ENCODE measurements at places on chromosomes 2 and 18.

- ATAC-seq, result no peak
These were observed 9.1 kb downstream of the LOXL3 start for GRCh38 chr2:74544634-74545033.

GRCh38 chr2:179252423-179252822, 12.2 kb downstream of the SESTD1 start:
- ATAC-seq, result no peak

DNA sequence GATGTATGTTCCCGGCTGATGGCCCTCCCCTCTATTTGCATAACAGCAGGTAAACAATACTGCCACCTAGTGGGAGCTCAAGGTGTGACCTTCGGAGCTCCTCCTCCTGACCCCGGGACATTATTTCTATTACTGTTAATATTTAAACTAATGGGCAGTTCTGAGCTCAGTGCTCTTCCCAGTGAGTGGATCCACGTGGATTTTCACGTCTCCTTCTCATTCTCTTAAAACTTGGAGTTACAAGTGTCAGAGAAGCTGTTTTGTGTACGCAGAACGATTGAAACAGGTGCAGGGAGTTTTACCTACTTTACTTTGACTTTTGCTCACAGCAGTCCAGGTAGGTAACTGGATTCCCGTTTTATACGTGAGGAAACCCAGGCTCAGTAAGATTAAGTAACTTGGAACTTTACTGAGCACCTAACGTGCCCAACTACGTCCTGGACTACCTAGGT, 127.3 kb downstream of the PRKCE start:
- peak; percentile 67 for ATAC-seq

DNA sequence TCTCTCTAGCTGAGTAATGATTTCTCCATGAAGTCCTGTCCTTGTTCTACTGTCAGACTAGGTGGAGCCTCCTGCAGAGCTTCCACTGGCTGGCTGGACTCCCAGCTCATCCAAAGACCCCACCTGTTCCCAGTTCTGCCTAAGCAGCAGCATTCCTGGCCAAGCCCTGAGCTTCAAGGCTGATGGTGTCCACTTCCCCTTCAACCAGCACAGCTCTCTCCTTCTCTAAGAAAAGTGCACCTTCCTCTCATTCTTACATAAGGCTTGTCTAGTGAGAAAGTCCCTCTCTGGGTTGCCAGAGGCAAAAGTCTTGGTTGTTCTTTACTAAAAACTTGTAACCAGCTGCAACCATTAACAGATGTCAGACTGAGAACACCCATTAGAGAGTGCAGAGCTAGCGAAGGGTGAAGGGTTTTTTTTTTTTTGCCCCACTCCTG, 58.9 kb downstream of the CXCR4 start:
- no peak for ATAC-seq

GRCh38 chr2:172877826-172878225, 142.2 kb downstream of the RAPGEF4 start:
- ATAC-seq, result no peak

DNA sequence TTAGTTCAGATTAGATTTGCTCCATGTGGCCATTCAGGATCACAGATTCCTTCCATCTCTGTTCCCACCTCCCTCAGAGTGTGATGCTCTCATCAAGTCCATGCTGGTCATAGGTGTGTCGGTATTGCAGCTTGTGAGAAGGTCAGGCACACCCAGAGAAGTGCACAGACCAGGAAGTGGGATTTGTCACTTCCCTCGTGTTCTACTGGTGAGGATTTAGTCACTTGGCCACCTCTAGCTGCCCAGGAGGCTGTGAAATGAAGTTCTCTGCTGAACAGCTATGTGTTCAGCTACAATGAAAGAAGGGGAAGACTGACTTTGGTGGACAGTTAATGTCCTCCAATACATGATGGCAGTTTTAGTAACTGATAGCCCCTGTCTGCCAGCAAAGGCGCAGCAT, 3.5 kb upstream of the LANCL1 start:
- ATAC-seq, result no peak

DNA sequence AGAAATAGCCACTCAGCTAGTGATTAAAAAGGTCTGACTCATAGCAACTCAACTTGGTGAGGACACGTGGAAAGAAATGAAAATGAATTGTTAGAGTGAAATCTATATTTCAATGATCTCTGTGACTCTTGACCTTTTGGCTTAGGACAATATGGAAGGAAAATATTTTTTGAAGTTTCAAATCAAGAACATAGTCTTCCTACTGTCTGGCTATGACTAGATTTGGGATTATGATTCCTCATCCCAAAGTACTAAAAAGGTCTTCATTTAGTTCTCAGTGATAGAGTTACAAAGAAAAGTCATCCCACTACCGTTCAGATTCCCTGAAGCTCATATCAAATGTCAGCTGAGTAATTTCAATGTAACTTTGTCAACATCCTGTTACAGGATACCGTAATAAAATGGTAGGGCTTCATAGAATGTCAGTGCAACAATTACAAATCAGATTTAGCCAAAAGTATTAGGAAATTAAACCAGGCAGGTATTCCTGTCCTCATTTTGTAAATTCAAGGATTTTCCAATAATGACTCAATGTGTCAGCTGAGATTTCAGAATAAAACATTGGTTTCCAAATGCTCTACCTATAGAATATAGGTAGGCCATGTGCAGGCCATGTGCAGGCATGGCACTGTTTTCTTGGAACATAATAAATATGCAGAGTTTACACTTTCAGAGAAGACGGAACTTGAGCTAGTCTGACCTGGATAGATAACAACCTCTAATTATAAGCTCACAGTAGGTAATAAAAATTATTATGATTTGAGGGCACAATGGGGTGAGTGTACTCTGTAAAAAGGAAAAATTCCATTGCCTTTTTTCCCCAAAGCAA, 36.0 kb downstream of the ANKRD29 start:
- ATAC-seq, result no peak

DNA sequence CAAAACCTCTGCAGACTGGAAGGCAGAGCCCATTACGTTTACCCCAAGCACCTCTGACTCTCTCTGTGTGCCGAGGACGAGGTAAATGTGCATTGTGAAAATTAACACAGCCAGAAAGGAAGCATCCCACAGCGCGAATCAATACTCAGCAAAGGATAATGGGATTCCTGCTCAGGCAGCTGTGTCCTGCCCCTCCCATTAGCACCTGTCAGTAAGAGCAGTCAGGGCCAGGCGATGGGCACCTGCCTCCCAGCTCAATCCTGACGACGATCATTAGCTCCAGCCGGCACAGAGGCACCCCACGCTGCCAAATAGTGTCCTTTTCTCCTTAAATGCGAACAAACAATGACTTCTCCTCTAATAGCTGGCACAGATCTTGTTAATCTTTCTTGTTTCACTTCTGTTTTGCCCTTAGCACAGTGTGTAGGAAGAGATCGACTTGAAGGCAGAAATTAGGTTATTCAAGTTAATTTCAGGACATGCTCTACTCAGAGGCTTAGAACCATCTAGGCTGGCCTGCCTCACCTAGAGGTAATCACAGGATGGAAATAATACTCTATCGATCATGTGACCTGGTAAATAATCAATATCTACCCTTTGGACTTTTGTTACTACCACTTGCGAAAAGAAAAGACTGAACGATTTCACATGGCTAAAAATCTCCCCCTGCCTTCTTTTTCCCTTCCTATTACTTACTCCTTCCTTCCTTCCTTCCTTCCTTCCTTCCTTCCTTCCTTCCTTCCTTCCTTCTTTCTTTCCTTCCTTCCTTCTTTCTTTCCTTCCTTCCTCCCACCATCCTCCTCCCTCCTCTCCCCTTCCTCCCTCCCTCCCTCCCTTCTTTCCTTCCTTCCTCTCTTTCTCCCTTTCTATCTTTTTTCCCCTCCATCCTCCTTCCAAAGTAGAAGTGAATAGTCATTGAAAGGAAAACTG, 487.9 kb upstream of the ID2 start:
- no peak for ATAC-seq

DNA sequence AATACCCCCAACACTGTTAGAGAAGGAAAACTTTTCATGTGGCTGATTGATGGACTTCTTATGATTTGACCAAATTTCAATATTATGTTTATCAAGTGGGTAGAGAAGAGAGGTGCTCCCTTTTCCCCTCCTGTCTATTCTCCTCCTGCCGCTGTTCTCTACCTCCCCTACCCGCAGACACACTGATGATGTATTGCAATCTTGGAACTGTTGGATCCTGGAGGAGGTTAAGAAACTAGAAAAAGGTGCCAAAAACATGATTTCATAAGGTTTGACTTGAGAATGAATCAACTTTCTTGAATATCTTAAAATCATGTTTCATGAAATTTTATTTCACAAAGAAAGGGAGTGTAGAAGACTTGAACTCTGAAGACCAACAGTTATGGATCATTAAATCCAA, 125.8 kb downstream of the MEIS1 start:
- peak; percentile 66 for ATAC-seq

DNA sequence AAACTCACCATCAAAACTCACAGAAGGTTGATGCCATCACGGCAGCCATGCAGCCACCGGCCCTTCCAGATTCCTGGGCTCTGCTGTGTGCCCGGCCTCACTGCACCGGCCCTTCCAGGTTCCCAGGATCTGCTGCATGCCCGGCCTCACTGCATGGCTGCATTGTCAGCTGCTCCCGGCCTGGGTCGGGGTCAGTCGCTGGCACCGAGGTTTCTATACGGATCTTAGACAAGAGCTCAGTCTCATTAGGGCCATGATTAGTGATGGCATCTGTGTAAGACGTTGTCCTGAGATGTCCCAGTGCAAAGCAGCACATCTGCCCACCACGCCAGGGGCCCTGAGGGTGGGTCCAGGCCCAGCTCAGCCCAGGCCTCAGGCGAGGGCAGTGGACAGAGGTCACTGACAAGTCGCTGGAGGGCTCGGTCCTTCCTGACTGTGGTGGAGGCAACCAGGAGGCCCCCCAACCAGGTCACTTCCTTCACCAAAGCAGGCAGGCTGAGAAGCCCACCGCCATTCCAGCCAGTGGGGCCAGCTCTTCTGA, 29.4 kb downstream of the TMEM18 start:
- ATAC-seq, result no peak

DNA sequence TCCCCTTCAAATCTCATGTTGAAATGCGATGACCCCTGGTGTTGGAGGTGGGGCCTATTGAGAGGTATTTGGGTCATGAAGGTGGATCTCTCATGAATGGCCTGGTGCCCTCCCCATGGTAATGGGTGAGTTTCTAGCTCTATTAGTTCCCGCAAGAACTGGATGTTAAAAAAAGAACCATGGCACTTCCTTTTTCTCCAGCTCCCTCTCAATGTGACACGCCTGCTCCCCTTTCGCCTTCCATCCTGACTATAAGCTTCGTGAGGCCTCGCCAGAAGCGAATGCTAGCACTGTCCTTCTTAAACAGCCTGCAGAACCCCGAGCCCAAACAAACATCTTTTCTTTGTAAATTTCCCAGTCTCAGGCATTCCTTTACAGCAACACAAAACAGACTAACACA, 303.2 kb upstream of the REV1 start:
- no peak for ATAC-seq

GRCh38 chr2:158718851-158719250, 76.3 kb upstream of the DAPL1 start:
- ATAC-seq, result no peak

GRCh38 chr2:133607679-133608078, 39.4 kb upstream of the NCKAP5 start:
- no peak for ATAC-seq

GRCh38 chr2:215504547-215504946, 68.7 kb upstream of the FN1 start:
- ATAC-seq, result no peak

- no peak for ATAC-seq
These were observed 715.5 kb upstream of the RAB6C start for GRCh38 chr2:129263939-129264338.

DNA sequence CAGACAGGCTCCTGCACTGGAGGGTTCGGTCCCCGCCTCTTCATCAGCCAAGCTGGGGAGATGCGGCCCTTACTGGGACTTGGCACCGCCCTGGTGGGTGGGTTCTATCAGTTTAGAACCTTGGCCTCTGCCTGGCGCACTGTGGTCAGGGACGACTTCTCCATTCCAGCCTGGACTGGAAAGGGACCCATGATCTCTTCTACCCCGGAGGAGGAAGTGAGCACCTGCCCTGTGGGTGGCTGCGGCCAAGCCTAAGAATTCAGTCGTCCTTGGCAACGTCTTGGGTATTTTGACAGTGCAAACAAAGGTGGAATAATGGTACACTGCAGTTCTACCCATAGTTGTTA, 106.9 kb upstream of the CD302 start:
- ATAC-seq, result peak; percentile 35

DNA sequence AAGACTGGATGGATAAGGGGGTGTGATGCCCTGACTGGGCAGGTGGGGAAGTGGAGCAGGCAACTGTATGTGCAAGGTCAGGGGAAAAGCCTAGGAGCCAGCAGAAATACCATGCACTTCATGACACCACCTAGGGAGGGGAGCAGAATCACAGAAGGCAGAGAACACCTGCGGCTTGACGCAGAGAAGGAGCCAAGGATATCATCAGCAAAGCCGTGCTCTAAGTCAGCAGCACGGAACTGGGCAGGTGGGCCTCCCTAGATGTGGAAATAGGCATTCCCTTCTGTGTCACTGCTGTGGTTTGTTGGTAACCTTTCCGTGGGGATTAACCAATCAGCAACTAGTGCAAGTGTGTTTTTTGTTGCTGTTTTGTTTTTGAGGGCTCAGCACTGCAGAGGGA, 41.3 kb downstream of the HDLBP start:
- no peak for ATAC-seq

DNA sequence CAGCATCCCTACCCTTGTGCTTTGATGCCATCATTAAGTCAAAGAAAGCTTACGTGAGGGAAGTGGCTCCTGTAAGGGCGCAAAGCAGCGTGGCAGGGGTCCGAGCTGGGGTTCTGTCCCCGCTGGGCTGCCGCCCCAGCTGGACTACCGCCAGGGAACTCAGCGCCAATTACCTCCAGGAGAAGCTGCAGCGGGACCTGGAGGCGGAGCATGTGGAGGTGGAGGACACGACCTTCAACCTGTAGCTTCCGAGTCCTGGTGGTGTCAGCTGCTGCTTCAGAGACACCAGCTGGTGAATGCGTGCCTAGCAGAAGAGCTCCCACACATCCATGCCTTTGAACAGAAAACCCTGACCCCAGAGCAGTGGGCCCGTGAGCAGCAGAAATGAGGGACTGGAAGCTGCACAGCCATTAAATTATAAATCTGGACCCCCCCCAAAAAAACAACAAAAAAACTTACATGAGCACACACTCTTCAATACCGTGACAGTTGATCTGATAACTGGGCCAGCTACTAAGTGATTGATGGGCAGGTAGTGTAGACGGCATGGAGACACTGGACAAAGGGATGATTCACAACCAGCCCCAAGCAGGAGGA, 20.1 kb upstream of the YES1 start:
- no peak for ATAC-seq

GRCh38 chr2:85830645-85831044, 58.1 kb downstream of the ST3GAL5 start:
- no peak for ATAC-seq

GRCh38 chr18:24272229-24272525, 125.4 kb downstream of the OSBPL1A start:
- no peak for ATAC-seq

- no peak for ATAC-seq
These were observed 229.4 kb upstream of the SMAD2 start for GRCh38 chr18:48159816-48160215.

DNA sequence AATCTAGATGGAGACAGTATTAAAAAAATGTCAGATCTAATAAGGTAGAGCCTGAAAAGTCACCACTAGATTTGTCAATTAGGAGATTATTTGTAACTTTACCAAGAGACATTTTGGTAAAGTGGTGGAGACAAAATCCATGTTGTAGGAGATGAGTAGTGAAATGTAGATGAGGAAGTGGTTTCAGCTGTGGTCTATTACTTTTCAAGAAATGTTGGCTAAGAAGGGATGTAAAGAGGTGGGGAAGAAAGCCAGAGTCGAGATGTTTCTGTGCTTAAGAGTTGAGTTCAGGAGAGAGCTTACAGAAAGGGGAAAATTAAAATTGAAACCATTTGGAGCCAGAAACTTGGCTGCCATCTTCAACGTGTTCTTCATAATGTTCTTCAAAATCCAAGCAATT, 22.2 kb downstream of the ACVR2A start:
- no peak for ATAC-seq

Measured in gastroesophageal sphincter (tissue), 4 donors.